IPS DF 6.9 (cell line): ENCODE measurements at places on chromosomes 11 and 22.

GRCh38 chr22:32232191-32232830 is 22.8 kb downstream of the SLC5A4 start:
- DNase-seq: no peak

GRCh38 chr11:82823647-82824619 is 76.3 kb downstream of the PRCP start:
- DNase-seq: no peak

- no peak for DNase-seq
Observed at GRCh38 chr11:63843041-63843440, 4.1 kb downstream of the MARK2 start.

- no peak for DNase-seq
Observed at GRCh38 chr11:21622995-21623394, 569.9 kb upstream of the ANO5 start.

- no peak for DNase-seq
Observed at GRCh38 chr22:27131346-27131745, 474.0 kb downstream of the MIAT start.

DNA sequence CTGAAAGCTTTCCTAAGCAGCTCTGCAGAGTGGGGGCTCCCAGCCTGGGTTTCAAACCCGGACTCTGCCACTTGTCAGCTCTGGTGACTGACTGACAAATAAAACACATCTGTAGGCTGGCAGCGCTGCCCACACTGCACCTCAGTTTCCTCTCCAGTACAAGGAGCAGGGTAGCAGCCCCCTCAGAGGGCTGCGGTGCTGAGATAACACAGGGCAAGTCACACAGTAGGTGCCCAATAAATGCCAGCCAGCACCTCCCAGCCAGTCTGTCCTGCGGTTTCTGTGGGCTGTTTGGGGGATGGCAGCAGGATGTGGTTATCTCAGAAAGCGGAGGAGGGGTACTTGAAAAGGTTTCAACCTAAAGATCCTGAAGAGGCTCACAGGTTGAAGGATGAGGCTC is 1.5 kb downstream of the SYT12 start:
- no peak for DNase-seq

DNA sequence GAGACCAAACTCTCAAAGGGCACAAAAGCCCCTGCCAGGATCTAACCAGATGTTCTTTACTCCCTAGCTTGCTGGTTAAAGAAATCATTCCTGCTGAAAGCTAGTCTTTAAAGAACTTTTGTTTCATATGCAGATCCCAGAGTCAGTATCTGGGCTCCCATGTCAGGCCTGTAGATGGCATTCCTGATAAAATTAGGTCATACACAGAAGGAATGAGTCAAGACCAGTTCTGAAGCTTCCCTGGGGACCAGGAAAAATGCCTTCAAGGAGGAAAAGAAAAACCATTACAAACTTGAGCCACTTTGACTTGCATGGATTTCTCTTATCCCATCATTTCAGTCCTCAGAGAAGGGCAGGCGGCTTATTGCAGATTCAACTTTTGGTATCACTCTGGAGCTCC is 5.9 kb downstream of the DBX1 start:
- no peak for DNase-seq
